ENCODE measurements at places on chromosomes 6 and 20.

- DNase-seq = no peak
Measured at GRCh38 chr6:22250486-22250885, 46.4 kb downstream of the PRL start.

DNA sequence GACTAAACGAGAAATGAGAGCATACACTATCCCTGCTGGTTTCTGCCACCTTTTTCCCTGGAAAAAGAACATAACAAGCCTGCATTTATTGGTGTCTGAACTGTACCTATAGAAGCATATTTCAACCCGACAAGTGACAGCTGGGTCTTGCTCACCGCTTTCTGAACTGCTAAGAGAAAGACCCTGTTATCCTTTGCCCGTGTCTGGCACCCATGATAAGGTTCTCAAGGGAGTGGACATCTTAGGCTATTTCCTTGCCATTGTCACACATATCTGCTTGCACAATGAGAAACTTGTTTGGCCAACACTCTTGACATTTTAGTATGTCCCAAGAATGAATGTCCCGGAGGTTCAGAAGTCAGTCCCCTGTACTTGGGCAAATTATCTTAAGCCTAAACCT is 19.3 kb downstream of the RIPOR2 start:
- DNase-seq = no peak

DNA sequence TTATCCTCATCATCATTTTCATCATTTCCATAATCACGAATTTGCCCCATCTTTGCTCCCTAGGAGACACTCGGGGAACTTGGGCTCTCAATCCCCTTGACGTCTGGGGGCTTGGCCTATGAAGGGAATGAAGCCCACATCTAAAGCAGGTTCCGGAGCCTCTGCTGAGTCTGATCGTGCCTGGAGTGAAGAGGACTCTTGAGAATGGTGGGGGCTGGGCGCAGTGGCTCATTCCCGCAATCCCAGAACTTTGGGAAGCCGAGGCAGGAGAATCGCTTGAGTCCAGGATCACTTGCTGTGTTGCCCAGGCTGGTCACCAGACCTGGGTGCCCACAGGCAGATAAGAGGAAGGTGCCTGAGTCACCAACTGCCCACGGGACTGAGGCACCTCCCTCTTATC is 114.5 kb downstream of the SYCP2 start:
- DNase-seq = no peak

- no peak for DNase-seq
Measured at GRCh38 chr20:24485981-24486380, 16.6 kb downstream of the SYNDIG1 start.

DNA sequence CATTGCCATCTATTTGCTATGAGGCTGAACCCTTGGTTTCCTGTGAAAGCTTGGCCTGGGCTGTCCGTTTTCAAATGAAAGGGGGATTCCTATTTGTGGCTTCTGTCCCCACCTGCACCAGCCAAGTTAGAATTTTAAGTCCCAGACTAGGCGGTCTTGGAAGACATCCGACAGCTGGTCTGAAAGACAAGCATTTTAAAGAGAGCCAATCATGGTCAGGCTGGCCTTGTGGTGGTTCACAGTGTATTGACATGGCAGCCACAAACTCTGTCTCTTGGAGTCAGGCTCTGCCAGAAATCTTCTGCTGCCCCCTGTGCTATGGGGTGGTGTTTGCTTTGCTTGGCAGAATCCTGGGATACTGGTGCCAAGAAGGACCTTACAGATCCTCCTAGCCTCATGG is 319.2 kb upstream of the MOCS1 start:
- no peak for DNase-seq

DNA sequence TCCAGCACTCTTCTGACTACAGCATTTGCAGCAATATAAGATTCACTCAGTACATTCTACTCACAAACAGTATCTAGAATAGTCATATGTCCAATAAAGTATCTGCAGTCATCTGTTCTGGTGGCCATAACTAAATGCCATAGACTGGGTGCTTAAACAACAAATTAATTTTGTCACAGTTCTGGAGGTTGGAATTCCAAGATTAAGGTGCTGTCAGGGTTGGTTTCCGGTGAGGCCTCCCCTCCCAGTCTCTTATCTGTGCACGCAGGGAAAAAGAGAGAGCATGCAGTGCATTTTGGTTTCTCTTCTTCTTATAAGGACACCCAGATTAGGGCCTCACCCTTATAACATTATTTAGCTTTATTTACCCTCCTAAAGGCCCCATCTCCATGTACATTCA is 21.3 kb upstream of the NUS1 start:
- no peak for DNase-seq

DNA sequence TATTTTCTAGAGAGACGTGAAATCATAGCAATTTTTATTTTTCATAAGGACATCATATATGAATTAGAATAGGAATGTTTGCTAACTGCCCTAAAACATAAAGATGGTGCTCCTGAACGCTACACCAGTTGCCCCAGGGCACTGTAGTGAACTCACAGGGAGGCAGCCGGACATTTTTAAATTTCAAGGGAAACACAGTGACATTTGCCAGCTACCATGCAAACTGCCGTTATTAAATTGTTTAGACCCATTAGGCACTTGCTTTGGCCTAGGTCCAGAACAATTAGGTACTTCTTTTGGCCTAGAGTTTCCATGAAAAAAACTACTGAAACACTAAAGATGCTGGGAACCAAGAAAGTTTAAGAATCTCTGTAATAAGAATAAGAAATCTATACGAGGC is 24.9 kb upstream of the CFAP206 start:
- DNase-seq = no peak

DNA sequence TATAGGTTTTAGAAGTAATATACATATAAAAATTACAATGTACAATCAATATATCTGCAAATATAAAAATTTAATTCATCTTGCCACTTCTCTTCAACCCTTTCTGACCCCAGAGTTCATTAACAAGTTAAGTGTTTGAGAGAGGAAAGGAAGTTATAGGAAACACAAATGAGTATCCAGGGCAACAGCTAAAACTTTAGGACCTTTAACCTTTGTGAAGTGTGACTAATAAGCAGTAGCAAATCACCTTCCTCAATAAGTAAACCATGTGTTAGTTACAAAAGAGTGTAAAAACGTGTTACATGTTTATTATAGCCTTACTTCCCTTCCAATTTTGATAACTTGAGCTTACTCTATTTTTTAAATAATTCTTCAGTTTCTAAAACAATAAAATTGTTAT is 73.4 kb upstream of the SIM1 start:
- DNase-seq = no peak

DNA sequence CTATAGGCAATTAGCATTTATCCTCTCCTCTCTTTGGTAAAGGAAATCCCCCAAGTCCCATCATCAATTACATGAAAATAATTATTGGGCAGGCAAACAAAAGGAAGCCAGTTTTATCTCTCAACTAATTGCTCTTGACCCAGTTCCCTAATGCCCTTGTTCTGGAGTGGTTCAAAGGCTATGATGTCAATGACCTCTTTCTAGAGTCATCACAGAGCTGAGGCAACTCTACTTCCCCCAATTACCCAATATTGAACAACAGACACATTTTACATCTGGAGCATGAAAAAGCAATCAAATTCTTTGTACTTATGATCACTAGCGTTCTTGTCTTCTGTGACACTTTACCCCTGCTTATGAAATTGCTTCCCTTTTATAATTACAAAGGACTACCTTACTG is 43.5 kb downstream of the NT5E start:
- no peak for DNase-seq

- no peak for DNase-seq
Measured at GRCh38 chr20:18272451-18272850, 15.9 kb upstream of the ZNF133 start.

GRCh38 chr6:163554663-163555062 is 140.1 kb downstream of the QKI start:
- no peak for DNase-seq

DNA sequence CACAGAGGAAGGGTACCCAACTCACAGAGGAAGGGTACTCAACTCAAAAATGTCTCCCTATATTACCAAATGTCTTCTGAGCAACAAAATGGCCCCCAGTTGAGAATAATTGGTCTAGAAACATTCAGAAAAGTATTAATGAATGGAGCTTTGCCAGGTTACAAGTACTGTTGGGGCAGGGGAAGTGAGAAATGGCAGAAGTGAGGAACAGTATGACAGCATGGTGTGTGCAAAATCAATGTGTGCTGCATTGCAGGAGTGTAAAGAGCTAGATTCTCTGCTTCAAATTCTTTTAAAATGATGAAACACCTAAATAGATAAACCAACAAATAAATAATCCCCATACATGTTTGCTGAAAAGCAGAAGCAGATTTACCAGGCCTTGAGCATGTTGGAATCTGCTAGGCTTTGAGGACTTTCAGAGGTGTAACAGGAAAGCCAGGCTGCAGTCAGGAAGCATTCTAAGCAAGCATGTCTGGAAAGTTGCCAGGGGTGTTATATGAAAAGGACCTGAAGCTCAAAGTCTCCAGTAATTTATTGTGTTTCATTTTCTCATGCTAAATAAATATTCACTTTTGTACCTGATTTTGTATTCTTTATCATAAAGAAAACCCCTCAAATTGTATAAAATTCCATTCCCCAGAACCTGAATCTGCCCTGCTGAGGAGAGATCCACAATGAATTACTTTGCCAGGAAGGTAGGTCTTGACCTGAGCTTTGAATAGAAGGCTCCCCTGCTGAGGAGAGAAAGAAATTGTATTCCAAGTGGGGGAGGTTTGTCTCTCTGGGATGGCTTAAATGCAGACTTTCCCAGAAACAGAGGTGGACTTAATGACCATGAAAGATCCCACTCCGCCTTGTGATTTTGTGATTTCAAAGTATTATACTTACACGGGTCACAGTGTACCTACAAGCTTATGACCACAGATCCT is 265.0 kb upstream of the MARCKS start:
- DNase-seq = no peak

DNA sequence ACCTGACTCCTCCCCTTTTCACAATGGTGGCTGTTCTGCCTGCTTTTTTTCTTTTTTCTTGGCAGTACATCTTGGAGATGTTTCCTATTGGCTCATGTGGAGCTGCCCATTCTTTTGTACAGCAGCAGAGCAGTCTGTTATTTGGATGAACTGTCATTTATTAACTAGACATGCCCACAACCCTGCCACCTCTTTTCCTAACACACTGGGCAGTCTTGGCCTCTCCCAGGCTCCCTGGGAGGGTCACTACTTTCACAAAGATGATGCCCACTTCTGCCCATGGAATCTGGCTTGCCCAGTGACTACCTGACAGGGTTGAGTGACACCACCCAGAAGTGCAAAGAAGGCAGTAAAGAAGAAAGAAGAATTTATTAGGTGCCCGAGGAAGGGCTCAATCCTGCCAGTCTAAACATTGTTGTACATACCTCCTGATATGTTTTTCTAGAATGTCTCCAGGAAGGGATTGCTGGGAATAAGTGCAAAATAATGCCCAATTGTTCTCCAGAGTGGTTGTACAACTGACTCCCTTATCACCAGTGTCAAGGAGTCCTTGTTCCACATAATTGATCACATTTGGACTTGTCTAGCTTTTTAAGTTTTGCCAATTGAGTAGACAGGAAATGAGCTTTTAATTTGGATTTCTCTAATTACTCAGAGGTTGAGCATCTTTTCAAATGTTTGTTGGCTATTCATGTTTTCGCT is 19.7 kb upstream of the SCRT2 start:
- DNase-seq = no peak

- no peak for DNase-seq
Measured at GRCh38 chr20:64160118-64160517, 4.1 kb upstream of the MYT1 start.

DNA sequence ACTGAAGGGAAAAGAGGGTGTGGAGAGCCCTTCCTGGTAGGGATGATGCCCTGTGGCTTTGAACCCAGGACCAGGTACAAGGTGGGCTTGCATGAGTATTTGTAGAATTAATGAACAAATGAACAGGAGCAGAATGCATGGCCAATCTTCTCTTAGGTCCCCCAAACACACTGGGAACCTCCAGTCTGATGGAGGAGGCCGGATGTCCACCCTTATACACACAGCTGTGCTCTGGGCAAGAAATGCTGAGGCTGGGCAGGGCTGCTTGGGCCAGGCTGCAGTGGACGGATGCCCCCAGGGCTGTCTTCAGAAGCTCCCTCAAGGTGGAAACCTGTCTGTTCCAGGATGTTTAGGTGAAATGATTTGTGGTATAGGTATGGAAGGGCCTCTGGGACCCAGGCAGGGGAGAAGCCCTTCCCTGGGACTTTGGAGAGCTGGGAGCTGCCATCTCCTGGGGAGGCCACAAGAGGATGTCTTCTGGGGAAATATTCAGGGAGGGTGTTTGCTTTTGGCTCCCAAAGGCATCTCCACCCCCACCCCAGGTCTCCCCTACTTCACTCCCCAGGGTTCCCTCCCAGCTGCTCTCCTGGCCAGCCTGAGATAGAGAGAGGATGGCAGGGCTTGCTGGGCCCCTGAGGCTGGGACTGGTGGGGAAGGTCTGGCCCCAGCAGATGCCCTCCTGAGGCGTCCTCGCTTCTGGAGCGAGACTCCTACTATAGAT is 23.3 kb downstream of the VEGFA start:
- no peak for DNase-seq

- no peak for DNase-seq
Measured at GRCh38 chr20:51391926-51392325, 150.6 kb downstream of the NFATC2 start.

DNA sequence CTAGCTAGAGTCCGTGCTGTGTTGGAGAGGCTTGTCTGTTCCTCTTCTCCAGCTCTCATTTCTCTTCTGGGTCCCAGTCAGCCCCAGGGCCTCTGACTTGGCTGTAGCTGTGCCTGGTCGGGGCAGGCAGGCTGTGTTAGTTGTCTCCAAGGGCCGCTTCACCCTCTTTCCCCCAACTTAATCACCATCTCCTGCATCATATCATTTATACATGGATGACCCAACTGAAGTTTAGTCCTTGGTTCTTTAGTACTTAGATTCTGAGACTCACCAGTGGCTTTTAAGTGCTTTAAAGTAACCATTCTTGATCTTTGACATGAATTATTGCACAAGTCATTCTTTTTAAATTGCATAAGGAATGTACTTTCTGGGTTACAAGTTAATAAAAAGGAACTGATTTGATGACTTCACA is 127.3 kb downstream of the RTN4IP1 start:
- no peak for DNase-seq

DNA sequence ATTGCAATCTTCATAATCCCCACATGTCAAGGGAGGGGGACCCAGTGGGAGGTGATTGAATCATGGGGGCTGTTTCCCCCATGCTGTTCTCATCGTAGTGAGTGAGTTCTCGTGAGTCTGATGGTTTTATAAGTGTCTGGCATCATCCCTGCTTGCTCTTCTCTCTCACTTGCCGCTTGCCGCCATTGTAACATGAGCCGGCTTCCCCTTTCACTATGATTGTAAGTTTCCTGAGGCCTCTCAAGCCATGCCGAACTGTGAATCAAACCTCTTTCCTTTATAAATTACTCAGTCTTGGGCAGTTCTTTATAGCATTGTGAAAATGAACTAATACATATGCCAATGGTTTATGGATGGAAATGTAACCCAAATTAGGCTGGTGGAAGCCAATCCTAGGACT is 109.4 kb upstream of the AKAP12 start:
- no peak for DNase-seq

DNA sequence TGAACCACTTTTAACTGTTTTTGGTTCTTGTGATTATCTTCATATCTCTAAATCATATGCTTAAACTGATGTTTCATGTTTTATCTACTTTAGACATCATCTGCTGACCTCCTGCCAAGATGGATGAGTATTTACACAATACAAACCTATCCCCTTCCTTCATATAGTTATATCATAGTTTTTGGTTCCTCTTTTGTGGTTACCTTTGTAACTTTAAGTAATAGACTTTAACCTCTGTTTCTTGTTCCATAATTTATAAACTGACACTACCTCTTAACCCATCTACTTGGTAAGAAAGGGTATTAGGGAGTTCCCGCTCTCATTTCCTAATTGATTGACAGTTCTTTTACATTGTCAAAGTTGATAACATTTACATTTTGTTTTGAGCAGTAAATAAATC is 11.9 kb downstream of the PCMT1 start:
- no peak for DNase-seq

GRCh38 chr6:69863766-69864165 is 2.6 kb upstream of the COL19A1 start:
- no peak for DNase-seq

All from head of caudate nucleus (tissue), 42 donors.